Islet precursor cell (in vitro differentiated cells): ENCODE measurements at places on chromosomes 2 and 18.

- peak; percentile 66 for DNase-seq
These were observed 1.7 kb downstream of the RBMS1 start for GRCh38 chr2:160491911-160492371.

GRCh38 chr2:195671563-195671962, 14.5 kb downstream of the SLC39A10 start:
- no peak for DNase-seq

- DNase-seq, result no peak
These were observed 619 bp upstream of the MSH6 start for GRCh38 chr2:47782381-47782670.

DNA sequence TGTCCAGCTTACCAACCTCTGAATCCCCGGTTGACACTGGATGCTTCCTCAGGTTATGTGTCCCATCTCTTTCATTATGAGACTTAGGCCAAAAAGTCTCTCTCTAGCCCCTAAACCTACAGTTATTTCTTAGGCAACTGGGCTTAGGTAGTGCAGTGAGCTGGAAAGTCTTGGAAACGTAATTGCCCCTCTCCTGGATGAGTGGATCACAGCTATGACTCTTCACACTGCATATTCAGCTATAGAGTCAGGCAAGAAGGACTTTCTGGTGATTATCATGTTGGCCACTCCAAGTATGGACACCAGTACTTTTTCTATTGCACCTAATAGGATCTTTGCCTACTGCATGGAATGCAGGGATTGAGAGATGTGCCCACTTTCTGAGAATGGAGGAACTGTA, 458.3 kb upstream of the CELF4 start:
- no peak for DNase-seq

- DNase-seq, result no peak
These were observed 278.3 kb downstream of the EIPR1 start for GRCh38 chr2:3099145-3099859.

GRCh38 chr2:67394734-67395133, 2.4 kb upstream of the ETAA1 start:
- DNase-seq, result no peak

- no peak for DNase-seq
These were observed 140.3 kb upstream of the DDX18 start for GRCh38 chr2:117674172-117674571.

- no peak for DNase-seq
These were observed 529.2 kb downstream of the EPHA4 start for GRCh38 chr2:221042926-221043325.

GRCh38 chr18:48119204-48119603, 188.7 kb upstream of the SMAD2 start:
- no peak for DNase-seq

DNA sequence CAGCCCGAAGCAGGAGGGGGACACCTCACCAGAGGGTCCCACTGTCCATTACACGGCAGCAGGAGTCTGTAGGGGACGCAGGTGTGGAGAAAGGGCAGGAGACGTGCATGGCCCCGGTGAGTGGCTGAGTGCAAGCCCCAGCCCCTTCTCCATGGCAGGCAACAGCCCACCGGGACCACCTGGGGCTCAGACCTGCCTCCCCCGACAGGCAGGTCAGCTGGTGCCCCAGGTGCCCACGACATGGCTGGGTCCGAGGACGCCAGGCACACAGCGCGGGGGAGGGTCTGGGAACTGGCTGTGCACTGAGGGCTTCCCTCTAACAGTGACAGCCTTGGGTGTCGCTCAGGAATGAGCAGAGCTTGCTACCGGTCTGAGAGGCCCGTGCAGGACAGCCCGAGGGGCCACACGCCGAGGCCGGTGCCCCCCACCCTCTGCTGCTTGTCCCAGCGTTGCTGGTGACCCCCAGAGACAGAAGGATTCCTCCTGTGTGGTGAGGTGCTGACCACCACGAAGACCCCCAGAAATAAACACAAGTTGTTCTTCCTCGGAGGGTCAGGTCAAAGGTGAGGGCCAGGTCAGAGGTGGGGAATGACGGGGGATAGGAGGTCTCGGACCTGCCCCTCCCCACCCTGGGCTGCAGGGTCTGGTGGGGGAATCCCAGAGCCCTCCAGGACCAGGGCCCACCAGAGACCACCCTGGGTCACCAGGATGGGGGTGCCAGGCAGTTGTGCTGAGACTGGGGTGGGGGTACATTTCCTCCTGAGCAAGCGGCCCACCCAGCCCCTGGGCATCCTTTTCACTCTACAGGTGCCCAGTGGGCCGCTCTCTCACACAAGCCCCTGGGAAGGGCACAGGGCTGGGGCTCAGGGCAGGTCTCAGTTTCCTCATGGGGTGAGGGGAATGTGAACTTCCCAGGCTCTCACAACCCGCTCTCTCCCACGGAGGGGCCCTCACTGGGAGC, 50.6 kb downstream of the SLC66A2 start:
- DNase-seq, result peak; percentile 37

- no peak for DNase-seq
These were observed 85.1 kb upstream of the RMDN2 start for GRCh38 chr2:37839991-37840390.

DNA sequence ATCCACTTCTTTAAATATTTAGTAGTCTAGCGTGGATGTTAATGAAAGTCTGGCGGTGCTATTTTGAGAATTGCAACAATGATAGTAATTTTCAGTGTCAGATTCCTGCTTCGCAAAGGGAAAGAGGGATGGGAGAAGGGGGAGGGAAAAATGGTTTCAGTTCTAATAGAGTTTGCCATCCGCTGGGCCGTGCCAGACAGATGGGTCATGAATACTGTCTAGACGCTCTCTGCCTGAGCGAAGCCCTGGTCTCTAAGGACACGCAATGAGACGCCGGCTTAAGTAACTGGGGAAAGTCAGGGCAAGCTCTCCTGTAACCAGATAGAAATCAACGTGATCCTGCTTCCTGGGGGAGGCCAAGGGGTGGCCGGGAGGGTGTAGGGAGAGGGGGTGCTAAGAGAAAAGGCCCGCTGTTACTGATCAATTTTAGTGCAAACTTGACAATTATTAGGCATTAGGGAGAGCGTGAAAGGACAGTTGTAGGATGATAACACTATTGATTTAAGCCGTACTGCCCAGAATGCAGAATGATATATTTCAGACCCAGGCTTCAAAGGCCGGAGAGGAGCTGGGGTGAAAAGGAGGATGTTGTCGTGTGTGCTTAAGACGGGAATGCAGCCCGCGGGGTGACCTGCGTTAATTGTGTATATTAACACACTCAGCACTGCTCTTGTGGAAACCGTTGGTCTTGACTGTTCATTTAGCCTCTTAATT, 229.2 kb downstream of the LDLRAD4 start:
- DNase-seq, result peak; percentile 87

DNA sequence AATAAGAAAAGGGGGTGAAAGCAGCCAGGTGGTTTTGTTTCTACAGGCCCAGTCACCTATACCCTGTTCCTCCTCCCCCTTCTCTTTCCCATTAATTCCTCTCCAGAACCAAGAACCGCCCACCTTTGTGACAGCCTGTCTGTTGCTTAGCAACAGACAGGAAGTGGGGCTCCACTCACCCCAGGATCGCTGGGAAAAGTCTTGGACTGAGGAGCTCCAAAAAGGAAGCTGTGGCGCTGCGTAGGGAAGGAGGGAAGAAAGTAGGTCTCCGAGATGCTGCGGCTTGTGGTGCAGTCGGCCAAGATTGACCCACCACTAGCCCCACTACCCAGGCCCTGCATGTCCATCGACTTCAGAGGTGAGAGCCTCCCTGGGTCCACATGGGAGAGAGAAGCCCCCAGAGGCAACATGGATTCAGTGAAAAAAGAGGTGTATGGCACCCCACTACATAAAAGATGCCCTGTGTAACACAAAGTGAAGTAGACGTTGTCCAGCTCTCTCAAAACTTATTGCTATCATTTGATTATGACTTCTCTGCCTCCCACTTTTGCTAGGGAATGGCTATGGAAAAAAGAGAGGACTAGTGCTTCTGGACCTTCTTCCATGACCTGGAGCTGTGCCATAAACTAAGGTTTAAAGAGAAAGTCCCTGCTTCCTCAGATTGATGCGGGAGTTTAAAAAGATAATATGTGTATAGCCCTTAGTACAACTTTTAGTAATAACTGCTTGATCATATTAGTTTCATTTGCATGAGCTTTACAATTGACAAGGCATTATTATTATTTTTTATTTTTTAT, at the start of gene FER1L5:
FER1L5 (plus strand) TSS at position 201 of the 797 bp plus-strand sequence; CDS start at position 274, 73 bp downstream.
- no peak for DNase-seq

DNA sequence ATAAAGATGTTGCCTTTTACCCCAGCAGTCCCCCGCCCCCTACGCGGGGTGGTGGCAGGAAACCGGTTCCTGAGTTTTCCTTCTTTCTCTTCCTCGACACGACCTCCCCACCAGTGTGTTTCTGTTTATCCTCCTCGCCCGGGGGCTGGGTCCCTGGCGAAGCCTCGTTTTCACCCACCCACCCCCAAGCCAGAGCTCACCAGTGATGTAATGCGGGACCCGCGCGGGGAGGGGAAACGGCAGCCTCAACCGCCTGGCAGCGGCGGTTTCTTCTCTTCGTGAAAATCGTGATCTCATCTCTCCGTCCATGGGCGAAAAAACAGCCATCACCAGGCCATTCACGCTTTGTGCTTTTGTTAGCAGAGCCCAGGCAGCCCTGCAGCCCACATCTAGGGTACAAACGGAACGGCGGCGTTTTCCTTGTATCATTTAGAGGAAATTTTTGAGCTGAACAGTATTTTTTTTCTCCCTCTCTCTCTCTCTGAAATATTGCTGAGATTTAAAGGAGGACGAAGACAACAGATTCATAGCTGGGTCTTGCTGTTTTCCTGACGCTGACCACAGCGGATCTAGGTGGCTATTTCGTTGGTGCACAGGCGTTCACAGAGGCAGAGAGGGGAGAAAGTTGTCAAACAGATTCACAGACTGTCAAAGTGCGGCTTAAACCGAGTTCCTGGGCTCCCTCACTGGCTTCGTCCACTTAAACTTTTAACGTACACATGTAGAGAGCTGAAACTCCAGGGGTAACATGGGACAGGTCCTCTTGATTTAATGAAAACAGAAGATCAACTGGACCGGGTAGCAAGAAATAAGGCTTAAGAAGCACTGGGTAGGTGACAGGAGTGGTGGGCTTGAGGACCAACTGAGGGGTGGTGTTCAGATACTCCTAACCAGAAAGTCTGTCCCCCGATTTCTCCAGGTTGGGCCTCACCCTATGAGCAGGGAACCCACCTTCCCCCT, 21.9 kb upstream of the PAX3 start:
- DNase-seq, result peak; percentile 64

DNA sequence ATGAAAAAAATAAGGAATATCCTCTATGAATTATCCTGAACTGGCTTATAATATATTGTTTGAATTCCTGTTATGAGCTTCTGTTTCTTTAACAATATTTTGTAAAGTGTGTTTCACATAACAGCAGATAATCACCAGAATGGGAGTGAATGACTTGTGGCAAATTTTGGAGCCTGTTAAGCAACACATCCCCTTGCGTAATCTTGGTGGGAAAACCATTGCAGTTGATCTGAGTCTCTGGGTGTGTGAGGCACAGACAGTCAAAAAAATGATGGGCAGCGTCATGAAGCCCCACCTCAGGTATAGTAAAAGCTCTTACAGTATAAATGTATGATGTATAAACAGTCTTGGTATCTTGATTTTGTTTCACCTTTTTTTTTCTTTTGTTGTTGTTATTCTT, 5.9 kb downstream of the GEN1 start:
- no peak for DNase-seq

- DNase-seq, result no peak
These were observed 15.6 kb upstream of the ACTG2 start for GRCh38 chr2:73877071-73877802.

DNA sequence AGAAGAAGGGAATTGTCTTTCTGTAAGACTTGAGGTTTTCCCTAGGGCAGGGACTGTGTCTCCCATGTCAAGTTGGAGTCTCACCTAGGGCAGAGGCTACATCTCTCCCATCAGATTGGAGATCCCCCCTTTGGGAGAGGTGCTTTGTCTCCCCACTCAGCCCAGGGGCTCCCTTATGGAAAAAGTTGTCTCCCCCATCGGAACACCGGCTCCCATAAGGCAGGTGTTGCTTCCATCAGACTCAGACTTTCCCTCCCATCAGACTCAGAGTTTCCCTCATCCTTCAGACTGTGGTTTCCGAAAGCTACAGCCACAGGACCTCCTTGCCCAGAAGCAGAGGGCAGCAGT, 5.8 kb downstream of the ANKRD53 start:
- DNase-seq, result no peak

DNA sequence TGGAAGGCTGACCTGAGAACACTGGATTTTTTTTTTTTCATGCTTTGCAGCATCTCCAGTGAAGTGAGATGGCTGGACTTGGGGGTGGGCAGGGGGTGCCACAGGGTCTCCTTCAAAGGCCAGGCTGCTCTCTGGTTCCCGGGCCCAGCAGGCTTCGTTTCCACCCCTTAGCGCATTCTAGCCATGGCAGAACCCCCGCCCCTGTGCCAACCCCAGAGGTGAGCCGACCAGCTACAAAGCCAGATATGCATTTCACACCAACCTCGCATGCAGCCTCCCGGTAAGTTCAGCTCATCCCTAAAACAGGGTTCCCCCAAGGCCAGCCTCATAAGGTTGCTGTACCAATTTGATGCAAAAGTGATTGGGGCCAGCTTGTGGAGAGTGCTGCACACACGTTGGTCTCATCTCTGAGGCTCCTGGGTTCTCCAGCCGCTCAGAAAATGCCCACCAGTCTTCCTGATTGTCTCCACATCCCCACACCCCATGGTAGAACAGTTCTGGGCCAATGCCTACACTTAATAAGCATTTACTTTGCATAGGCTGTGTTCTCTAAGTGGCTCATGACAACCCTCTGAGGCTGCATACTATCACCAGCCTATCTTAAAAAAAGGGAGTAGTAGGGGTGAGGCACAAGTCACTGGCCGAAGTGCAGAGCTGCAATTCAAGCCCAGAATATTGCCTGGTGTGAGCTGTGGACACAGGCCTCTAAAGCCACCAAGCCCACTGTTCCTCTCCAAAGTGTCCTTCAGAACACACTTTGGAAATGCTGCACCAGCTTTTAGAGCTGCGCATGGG, 23.3 kb downstream of the SMAD7 start:
- no peak for DNase-seq

DNA sequence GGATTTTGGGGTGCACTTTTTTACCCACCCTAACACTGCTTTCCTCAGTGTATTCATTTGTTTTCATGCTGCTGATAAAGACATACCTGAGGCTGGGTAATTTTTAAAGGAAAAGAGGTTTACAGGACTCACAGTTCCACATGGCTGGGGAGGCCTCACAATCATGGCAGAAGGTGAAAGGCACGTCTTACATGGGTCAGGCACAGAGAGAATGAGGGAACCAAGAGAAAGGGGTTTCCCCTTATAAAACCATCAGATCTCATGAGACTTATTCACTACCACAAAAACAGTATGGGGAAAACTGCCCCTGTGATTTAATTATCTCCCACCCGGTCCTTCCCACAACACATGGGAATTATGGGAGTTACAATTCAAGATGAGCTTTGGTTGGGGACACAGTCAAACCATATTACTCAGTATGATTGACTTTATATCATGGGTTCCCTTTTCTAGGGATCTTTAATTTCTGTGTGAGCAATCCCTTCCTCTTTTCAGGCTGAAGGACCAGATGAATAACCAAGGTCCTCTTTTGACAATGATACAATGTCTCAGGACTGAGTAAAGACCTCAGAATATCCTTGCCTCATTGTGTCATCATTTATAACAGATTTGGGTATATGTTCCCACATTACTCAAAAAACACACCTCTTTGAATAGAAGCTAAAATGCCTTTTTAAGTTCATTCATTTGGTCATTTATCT, 100.1 kb upstream of the TRIB2 start:
- DNase-seq, result no peak
